HT1080 (cell line): ENCODE measurements at places on chromosomes 6 and 20. TPM values are rescaled to one million over a fixed set of nuclear protein-coding genes. Genes with fewer than 3 reads are reported as not detected.

MATN4 gene
- total RNA-seq: 0.10 TPM in 1 of 2 replicates, not detected in the other

FAM162B gene
- not detected in 2 replicates for total RNA-seq

EBF4 gene
- total RNA-seq: not detected in 2 replicates

GSTA2 gene
- not detected in 2 replicates for total RNA-seq

RGS17 gene
- total RNA-seq: 8.4 and 9.0 TPM in 2 replicates

HMGCLL1 gene
- not detected in 2 replicates for total RNA-seq

PPIL6 gene
- total RNA-seq: 0.05 TPM in 1 of 2 replicates, not detected in the other

NPBWR2 gene
- total RNA-seq: not detected in 2 replicates

RHAG gene
- 0.05 TPM in 1 of 2 replicates, not detected in the other for total RNA-seq

DNA sequence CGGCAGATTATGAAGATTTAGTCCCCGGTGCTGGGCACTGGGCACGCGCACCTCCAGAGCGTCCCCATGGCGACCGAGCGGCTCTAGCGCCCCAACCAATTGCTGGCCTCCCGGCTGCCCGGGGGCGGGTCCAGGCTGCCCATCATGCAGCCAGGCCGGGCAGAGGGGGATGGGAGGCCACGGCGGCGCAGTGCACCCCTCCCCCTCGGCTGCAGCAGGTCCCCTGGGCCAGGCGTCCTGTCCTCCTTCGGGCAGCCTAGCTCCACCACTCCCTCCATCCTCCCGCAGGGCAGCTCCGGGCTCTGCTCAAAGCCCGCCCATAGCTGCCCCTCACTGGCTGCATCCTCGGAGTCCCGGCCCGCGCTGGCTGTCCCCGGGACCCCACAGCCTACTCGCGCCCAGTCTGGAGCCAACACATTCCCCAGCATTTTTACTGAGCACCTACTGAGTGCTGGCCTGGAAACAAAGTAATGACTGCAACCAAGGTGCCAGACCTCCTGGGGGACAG, 99.4 kb downstream of the ASXL1 start:
- no peak for DNase-seq

GRCh38 chr6:170032197-170032596, 258.7 kb downstream of the DLL1 start:
- no peak for DNase-seq

DNA sequence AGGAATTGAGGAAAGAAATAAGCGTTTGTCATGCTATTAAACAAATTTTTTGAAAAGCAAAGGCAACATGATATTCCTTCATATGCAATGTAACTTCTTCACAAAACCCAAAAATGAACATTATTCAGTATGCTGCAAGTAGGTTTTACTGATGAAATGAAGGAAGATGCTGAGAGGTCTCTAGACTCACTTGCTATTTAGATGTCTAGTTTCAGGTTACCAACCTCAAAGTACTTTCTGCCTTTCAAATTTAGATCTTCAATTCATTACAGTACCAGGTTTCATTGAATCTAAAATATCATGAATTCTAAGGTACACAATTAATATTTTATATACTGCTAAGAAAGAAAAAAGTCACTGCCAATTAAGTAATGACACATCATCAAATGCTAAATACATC, 39.9 kb downstream of the MYO6 start:
- DNase-seq: no peak

DNA sequence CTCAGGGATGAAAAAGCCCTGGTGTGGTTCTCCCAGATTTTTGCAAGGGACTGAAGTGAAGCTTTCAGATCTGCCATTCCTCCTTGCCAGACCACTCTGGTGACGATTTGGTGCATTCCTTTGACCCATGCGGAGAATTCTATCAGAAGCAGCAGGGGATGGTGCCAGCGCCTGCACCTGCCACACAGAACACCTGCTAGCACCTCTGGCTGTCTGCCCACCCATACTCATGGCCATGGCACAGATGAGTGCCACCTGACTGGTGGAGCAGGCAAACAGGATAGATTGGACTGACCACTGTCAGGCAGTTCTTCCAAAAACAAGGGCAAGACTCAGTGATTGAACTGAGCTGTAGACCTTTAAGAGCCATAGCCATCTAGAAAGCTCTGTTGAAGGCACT, 107.1 kb downstream of the CDYL start:
- DNase-seq: no peak

DNA sequence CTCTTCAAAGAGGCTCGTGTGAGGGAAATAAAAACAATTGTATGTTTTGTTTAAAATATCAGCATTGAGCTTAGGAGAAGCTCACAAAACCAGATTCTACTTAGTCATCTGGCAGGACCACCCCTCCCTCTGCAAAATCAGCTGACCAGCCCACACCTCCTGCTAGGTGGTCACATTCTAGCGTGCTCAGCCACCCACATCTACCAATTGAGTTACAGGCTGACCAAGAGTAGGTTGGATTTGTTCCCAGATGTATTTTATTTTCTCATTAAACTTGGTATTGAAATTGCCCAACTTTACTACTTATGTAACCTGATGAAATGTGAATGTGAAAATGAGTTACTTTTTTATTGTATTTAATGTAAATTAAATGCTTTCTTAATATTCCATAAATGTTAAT, 56.2 kb downstream of the SLC22A2 start:
- DNase-seq: no peak

- DNase-seq: peak; percentile 24
These were observed 126.4 kb downstream of the SCML4 start for GRCh38 chr6:107697682-107698081.

- DNase-seq: no peak
These were observed 17.3 kb upstream of the ATXN1 start for GRCh38 chr6:16778521-16778920.

DNA sequence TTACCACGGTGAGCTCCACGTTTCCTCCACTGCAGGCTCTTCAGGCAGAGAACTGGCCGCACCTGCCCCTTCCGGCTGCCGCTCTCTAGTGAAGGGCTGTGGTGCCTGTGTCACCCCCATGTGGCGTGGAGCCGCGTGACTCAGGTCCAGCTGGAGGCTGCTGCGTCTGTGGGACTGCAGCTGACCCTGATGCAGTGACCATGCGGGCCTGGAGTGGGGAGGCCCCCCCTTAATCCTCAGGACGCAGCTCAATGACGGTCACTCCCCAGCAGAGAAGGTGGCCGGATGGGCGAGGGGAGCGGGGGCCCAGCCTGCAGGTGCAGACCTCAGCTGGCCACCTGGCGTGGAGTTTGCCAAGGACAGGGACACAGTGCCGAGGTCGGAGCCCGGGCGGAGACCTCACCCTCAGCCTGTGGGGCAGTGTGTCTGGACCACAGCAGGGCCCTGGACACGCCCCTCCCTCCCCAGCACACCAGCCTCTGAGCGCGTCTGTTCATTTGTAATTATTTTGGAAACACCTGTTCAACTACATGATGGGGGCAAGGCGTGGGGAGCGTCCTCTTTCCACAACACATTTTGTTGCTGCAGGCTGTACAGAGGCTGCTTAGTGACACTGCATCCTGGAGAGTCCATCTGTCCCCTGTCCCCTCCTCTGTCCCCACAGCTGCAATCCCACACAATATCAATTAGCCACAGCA, 10.7 kb downstream of the BHLHE23 start:
- DNase-seq: no peak

GRCh38 chr6:165770397-165771082, 107.5 kb upstream of the PDE10A start:
- no peak for DNase-seq

DNA sequence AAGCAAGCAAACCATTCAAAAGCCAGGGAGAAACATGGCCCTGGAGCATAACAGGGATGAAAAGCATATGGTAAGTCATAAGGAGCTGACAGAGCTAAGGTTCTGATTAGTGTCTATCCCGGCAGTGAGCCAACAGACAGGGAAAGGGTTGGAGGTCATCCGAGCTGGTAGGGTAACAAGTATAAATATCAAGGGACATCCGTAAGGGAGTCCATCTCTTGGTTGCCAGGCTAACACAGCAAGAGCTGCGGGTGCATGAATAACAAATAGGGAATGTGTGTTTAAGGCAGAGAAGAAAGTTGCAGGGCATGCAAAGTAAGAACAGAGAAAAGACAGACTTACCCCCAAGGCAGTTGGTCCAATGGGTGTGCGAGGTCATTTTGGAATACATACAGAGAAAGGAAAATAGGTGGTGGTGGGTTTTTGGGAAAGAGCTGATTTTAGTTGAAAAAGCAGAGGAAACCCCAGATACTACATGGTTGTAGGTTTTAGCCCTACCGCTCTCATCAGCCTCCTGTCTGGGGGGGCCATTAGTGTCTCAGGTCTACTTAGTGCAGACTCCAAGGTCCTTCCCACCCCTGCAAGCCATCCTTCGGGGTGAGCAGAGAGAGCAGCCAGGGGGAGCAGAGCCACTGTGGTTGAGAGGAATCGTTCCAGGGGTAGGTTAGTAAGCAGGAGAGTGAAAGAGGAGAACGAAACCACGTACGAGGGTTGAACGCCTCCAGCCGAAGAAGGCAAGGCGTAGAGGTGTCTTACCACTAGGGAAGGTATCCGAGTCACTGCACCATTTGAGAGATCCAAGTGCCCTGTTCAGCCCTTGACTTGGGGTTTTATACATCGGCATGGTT, at the start of gene ERVFRD-1:
ERVFRD-1 (minus strand) TSS at position 805 of the 848 bp plus-strand sequence. CDS start 6,415 bp downstream, outside the sequence.
- no peak for DNase-seq

GRCh38 chr20:6683021-6683977, 84.2 kb upstream of the BMP2 start:
- no peak for DNase-seq

GRCh38 chr20:46683939-46684750, 5.1 kb downstream of the TP53RK start:
- DNase-seq: no peak

GRCh38 chr6:105994591-105995390, 91.3 kb upstream of the PRDM1 start:
- no peak for DNase-seq

DNA sequence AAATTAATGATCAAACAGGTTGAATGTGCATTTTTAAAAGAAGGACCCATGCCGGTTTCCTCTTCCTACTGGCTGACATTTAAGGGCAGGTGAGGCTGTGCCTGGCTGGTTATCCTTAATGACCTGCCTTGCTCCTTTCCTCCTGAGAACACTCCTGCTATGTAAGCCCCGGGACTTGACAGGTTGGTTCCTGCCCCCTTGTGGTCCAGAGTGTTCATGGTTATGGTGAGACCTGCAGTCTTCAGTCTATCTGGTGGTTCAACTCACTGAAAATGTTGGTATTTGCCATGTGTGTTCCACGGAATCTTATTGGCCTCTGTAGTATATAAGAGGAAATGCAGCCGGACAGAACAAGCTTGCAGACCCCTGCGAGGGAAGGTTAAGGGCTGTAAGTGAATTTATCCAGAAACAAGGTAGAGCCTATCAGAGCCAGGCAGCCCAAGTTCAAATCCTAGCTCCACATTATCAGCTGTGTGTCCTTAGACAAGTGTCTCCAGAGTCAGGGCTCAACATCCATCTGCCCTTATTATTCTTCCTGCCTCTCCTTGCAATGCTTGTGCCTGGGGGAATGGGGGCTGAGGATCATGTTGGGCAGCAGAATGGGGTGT, 5.2 kb upstream of the BPIFA3 start:
- peak; percentile 29 for DNase-seq

DNA sequence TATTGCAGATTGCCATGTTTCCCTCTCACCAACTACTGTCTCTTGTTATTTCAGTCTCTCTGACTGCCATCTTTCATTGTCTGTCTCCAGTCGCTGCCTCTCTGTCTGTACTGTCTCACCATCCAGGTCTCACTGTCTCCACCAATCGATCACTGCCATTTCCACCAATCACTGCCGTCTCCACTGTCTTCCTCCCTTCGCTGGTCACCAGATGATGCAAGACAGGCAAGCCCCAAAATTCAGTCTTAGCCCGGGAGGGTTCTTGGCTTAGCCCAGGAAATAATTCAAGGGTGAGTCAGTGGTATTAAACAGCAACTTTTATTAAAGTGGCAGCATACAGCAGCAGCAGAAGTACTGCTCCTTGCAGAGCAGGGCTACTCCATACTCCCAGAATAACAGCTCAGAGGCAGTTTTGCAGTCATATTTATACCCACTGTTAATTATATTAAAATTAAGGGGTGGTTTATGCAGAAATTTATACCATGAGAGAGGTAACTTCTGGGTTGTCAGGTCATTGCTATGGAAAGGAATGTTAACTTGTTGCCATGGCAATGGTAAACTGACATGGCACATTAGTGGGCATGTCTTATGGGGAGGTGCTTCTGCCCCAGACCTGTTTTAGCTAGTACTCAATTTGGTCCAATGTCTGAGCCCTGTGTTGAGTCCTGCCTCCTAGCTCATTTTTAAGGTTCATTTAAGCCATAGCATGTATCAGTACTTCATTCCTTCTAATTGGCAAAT, 23.0 kb upstream of the ECHDC1 start:
- DNase-seq: peak; percentile 96

DNA sequence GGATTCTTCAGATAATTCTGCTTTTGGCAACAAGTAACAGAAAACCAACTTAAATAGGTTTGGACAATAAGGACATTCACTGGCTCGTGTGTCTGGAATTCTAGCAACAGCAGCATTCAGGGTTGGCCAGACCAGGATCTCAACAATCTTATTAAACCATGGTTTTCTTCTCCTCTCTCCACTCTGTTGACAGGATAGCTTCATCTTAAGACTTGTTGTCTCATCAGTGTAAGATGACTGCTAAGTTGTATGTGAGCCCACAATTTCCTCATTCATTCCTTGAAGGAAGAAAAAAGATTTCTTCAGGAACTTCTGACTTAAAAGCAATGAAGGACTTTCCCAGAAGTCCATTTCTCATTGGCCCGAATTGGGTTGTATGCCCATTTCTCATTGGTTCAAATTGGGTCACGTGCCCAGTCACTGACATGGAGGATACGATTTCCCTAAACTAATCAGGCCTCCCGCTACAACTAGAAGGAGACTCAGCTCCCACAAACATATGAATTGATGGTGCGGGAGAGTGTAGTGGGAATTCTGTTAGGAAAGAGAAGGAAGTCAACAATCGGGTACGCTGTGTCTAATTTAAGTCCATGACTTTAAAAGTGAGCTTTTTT, 83.7 kb downstream of the SLC22A3 start:
- no peak for DNase-seq

DNA sequence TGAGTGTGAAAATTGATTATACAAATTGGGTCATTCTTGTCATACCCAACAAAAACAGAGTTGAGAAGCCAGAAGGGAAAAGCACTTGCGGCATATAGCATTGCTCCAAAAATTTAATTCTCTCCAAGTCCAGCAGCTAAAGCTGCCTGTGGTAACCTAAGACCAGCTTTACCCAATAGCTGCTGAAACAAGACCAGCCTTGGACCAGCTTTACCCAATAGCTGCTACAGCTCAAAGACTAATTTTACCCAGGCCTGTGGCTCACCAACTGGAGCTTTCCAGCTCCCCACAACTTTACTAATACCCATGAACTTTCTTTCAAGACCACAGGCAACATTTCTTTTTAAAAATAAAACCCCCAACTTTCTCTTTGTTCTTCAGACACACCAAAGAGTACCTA, 32.8 kb upstream of the ZNF133 start:
- DNase-seq: no peak

- peak; percentile 77 for DNase-seq
These were observed 36.9 kb upstream of the FANCE start for GRCh38 chr6:35415065-35415891.

GRCh38 chr6:2021713-2022125, 223.7 kb downstream of the GMDS start:
- peak; percentile 29 for DNase-seq
